ENCODE measurements at places on chromosomes 16 and 17. TPM values are rescaled to one million over a fixed set of nuclear protein-coding genes. Genes with fewer than 3 reads are reported as not detected.

DNA sequence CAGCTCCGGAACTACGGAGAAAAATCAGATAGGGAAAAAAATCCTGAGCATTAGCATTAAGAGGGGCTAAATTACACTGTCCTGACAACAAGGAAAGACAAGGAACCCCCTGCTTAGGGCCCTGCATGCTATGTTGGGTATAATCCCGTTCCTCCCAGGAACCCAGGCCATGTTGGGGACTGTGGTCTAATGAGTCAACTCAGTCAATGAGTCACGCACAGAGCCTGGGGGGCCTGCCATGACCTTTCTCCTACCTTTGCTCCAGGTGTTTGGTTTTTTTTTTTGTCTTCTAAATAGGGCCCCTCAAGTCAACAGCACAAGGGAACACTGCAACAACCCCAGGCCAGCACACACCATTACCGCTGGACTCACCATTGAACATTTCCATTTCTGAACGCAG lies 8.9 kb upstream of the ZNF200 start:
- no peak for DNase-seq

- peak; percentile 27 for DNase-seq
Measured at GRCh38 chr16:85909932-85910853, 11.2 kb downstream of the IRF8 start.

GRCh38 chr17:66547151-66547865 lies 244.9 kb downstream of the PRKCA start:
- no peak for DNase-seq

Gene FOXN1
- total RNA-seq = not detected

Gene CCL8
- total RNA-seq = not detected
